GM12892 (cell line): ENCODE measurements at places on chromosomes 7 and 10.

- no peak for DNase-seq
Observed at GRCh38 chr10:87500646-87501048, 4.0 kb upstream of the MINPP1 start.

GRCh38 chr10:124043310-124044142 is 49.9 kb downstream of the CHST15 start:
- DNase-seq, result no peak

- DNase-seq, result no peak
Observed at GRCh38 chr7:70704831-70705346, 427.1 kb upstream of the GALNT17 start.

GRCh38 chr10:49242604-49243003 is 54.4 kb upstream of the TMEM273 start:
- no peak for DNase-seq

GRCh38 chr7:46123-46829 is 146.1 kb upstream of the FAM20C start:
- no peak for DNase-seq

- no peak for DNase-seq
Observed at GRCh38 chr10:30415593-30415992, 18.4 kb upstream of the MAP3K8 start.

- DNase-seq, result no peak
Observed at GRCh38 chr7:74141705-74142104, 32.5 kb upstream of the EIF4H start.

GRCh38 chr10:3766046-3766756 is 18.8 kb downstream of the KLF6 start:
- DNase-seq, result no peak

DNA sequence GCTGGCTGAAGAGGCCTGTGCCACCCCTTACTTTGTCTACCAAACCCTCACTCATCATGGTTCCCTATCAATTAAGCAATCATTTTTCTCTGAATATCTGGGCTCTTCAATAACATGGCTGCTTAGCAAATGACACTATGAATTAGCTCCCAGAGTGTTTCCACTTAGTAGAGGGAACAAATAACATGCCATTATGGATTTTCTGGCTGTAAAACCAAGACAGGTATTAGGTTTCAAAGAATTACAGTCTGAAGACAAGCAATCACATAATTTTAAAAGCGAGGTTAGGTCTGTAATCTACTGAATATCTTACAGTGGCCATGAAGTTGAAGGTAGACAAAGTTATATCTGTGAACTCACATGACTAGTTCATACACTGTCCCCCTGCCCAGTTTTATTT is 220.8 kb upstream of the PHYHIPL start:
- no peak for DNase-seq

DNA sequence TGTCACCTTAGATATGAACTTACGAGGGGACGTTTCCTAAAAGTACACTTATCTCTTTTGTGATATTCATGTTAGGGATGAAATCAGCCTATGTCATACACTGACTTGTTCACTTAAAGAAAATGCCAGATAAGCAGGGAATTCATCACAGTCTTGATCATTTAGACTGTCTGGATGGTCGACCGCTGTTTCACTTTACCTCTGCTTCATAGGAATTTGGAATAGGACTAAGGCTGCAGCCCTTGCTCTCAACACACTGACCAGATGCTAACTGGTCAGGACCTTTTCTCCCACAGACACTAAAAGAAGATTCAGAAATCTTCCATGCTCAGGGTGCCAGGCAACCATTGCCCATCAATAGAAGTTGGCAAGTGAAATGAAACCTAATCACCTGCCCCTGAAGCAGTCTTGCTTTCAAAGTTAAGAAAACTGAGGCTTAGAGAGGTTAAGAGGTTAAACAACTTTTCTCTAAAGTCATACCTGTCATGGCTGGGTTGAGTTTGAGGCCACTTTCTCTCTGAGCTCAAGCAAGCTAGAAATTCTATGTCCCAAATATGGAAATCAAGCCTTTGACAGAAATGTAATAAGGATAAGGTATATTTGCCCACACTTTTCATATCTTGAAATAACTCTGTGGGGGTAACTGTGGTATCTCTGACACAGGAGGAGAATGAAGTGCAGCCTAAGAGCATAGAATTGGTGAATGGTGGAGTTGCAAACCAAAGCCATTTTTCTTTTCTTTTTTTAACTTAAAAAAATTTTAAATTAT is 77.1 kb downstream of the MAP3K8 start:
- no peak for DNase-seq

- no peak for DNase-seq
Observed at GRCh38 chr10:114332301-114333192, 71.8 kb downstream of the AFAP1L2 start.

DNA sequence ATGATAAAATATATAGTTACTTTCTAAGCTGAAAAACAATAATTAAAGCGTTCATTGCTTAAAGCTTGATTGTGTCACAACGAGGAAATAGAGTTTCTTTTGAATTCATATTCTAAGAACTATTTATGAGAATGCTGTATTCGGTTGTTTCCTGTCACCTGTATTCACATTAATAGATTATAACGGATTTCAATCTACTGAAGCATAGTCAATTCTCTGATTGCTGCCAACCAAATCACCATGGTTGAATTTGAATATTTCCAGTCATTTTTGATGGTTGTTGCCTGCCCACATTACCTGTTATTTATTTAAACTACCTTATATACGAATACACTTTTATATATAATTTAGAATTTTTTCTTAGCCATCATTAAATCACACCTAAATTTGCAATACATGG is 22.0 kb downstream of the IL2RA start:
- no peak for DNase-seq

DNA sequence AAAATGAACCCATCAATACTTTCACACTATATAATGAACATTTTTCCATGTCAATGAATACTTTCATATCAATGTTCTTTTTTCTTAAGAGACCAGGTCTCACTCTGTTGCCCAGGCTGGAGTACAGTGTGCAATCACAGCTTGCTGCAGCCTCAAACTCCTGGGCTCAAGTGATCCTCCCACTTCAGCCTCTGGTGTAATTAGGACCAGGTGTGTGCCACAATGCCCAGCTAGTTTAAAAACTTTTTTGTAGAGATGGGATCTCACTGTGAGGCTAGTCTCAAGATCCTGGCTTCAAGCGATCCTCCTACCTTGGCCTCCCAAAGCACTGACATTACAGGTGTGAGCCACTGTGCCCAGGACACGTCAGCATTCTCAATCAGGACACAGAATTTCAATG is 85.2 kb downstream of the SH3PXD2A start:
- no peak for DNase-seq

DNA sequence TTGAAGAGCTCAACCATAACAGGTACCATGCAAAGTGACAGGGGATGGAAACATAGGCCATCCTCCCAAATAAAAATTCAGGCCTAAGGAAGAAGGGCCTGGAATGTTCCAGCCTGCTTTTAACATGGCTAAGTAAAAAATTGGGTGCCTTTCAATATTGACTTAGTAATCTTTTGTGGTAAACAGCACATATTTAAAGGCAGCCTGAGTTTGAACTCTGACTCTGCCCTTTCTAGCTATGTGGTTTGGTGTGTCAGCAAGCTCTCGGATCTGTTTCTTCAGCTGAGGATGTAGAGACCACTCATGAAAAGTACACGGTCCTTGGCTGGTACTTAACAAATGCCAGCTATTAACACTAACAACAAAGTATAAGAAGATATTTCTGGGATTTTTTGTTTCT is 191.8 kb upstream of the CDCA7L start:
- DNase-seq, result no peak

- DNase-seq, result no peak
Observed at GRCh38 chr7:133023370-133024071, 58.4 kb downstream of the CHCHD3 start.

DNA sequence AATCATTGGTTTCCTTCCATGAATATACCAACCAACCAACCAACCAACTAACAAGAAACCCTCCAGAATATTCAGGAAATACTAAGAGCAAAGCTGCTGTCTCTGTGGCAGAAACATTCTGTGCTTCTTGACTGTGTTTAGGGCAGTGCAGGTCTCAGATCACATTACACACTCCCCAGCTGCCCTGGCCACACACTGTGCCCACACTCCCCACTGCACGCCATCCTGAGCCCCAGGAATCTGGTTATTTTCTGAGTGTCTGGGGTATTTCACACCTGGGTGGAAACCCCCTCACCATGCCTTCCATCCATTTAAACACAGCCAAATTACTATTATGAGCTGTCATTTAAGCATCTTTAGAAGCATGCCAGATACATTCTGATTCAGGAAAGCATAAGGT is 183.7 kb upstream of the ANK3 start:
- no peak for DNase-seq

- DNase-seq, result no peak
Observed at GRCh38 chr10:44016589-44017482, 368.1 kb downstream of the CXCL12 start.

- DNase-seq, result peak; percentile 8
Observed at GRCh38 chr7:20064974-20065862, 152.0 kb downstream of the MACC1 start.

DNA sequence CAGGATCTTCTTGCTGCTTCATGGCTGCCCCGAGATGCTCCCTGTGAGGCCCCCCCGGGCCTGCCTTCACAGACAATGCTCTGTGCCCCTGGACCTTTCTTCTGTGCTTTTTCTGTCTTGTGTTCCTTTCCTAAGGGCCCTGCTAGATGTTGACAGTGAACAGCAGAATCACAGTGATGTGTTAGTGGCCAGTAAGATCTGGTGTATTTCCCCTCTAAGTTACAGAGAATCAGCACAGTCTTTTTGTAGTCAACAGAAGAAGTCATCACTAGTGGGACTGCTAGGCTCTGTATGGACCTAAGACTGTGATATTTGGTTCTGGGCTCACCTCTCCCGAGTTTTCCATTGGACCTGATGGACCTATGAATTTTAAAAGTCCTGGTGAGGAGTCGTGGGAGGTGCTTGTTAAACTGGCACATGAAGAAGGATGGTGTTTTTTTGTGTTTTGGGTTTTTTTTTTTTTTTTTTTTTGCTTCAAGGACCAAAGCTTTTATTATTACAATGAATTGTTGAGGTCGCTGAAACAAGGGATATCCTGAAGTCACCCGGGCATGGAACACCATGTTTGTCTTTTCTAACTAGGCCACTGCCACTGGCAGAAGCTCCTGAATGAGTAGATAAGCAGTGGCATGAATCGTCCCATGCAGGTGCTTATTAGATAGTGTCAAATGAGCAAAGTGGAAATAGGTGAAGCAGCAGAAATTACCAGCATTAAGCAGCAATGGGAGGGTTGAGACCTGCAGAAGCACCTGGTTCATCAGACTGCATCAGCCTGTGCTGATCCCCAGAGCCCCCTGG is 194.8 kb downstream of the CELF2 start:
- no peak for DNase-seq

DNA sequence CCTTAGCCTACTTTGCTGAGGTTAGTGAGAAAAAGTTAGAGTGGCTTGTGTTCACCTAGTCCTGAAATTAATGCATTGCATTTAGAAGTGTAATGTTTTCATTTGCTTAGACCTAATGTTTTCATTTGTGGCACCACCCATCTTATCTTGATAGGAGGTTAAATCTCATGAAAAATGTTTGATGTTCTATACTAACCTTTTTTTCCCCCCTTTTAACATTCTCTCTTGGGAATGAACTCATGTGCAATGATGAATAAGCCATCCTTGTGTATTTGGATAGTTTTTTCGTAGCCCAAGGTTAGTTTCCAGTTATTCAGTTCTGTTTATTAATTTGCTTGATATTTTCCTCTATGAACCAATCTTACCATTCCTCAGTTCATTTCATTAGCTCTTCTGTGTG is 2.8 kb downstream of the FHIP2A start:
- DNase-seq, result no peak

DNA sequence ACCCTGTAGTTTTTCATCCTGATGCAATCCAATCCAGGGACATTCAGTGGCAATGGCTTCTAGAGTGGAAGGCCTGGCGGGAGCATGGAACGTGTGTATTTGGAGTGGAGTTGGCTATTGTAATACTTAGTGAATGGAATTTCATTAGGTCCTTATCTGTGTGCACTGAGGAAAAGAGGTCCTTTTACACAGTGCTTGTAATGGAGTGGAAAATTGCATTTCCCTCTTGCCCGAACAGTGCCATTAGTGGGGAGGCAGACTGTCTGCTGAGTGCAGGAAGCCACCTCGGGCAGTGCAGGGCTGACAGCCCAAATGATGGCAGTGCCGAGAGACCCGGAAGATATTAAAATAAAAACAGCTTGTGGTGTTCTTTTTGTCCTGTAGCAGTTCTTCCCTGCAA is 786.6 kb downstream of the LRMDA start:
- no peak for DNase-seq

DNA sequence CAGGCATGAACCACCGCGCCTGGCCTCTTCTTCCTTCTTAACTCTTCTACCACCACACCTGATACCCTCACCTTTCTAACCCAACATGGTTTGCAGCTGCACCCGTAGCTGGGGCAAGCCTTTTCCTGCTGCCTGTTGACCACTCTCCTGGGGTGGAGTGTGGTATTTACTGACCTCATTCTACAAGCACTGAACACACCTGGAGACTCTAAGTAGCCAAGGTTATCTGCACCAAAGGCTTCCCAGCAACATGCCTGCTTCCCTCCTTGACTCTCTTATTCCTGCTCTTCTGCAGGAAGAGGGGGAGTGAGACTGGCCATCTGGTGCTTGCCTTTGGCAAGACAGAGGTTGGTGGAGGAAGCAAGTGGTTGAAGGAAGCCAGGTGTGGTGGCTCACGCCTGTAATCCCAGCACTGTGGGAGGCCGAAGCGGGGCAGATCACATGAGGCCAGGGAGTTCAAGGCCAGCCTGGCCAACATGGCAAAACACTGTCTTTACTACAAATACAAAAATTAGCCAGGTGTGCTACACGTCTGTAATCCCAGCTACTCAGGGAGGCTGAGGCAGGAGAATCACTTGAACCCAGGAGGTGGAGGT is 10.1 kb downstream of the ACTR1A start:
- DNase-seq, result no peak

GRCh38 chr7:132388688-132389087 is 187.6 kb downstream of the PLXNA4 start:
- no peak for DNase-seq

DNA sequence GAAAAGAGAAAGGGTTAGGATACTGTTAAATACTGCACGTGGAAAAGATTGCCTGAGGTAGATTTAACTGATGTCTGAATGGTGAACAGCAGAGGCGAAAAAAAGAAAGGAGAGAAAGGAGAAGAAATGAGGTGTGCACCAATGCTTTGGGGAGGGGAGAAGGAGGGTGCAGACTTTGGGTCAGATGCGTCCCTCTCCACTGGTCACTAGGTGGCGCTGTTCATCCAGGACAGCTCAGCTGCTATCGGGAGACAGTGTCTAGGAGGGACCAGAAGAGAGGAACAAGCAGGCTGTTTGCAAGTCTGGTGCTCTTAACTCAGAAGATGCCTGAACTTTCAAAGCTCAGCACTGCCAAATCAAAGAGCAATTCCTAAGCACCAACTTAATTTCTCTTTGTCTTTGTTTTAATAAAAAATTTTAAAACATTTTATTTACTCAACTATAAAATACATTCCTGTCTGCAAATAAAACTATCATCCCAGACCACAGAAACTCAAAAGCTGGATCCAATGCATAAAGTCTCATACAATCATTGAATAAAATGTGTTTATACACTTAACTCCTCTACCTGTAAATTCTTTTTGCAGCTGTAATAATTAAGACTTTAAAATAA is 83.9 kb upstream of the PDLIM1 start:
- peak; percentile 50 for DNase-seq

GRCh38 chr10:74424565-74424964 is 273.5 kb downstream of the ADK start:
- DNase-seq, result no peak
